Tongue (tissue), 3 donors: ENCODE measurements at places on chromosomes 3 and 15. TPM values are rescaled to one million over a fixed set of nuclear protein-coding genes. Genes with fewer than 3 reads are reported as not detected.

DNA sequence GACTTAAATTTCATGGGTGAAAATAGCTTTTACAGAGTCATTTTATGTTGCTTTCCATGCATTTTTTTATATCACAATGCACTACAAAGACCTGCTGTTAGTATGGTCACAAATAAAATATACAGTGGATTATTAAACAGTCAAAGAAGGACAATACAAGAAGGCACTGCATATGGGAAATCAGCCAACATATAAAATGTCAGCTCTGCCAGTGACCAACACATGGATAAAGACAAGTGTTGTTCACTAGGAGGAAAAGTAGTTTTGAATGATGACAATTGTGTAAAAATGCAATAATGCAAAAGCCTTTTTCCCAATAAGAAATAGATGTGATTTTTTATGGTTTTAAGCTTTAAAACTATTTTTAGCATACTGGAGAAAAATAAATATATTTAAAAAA is 425.3 kb upstream of the CBLB start:
- peak; percentile 10 for DNase-seq

Gene PRRT3
- total RNA-seq: 1.4 TPM

GRCh38 chr3:125125821-125126245 is 70.0 kb upstream of the HEG1 start:
- DNase-seq: no peak

Gene C3orf20
- total RNA-seq: not detected

Gene AADAC
- 5.1 TPM for total RNA-seq

Gene ISL2
- 6.6 TPM for total RNA-seq

GRCh38 chr3:8884630-8885290 is 78.5 kb downstream of the RAD18 start:
- DNase-seq: no peak

DNA sequence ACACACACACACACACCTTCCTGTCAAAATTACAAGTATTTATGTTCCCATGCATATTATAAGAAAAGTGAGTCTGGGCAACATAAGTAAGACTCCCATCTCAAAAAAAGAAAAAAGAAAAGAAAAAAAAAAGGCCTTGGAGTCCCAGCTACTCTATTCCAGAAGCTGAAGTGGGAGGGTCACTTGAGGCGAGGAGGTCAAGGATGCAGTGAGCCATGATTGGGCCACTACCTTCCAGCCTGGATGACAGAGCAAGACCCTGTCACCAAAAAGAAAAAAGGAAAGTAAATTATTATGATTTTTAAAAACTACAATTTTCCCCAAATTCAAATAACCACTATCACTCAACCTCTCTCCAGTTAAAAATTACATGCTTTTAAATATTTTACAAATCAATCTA is 113.1 kb downstream of the STAG1 start:
- DNase-seq: no peak

- DNase-seq: no peak
Observed at GRCh38 chr3:193269343-193270028, 28.5 kb downstream of the PLAAT1 start.

GRCh38 chr3:154193000-154193615 is 71.9 kb downstream of the ARHGEF26 start:
- DNase-seq: no peak

Gene GABRB3
- total RNA-seq: 4.8 TPM

DNA sequence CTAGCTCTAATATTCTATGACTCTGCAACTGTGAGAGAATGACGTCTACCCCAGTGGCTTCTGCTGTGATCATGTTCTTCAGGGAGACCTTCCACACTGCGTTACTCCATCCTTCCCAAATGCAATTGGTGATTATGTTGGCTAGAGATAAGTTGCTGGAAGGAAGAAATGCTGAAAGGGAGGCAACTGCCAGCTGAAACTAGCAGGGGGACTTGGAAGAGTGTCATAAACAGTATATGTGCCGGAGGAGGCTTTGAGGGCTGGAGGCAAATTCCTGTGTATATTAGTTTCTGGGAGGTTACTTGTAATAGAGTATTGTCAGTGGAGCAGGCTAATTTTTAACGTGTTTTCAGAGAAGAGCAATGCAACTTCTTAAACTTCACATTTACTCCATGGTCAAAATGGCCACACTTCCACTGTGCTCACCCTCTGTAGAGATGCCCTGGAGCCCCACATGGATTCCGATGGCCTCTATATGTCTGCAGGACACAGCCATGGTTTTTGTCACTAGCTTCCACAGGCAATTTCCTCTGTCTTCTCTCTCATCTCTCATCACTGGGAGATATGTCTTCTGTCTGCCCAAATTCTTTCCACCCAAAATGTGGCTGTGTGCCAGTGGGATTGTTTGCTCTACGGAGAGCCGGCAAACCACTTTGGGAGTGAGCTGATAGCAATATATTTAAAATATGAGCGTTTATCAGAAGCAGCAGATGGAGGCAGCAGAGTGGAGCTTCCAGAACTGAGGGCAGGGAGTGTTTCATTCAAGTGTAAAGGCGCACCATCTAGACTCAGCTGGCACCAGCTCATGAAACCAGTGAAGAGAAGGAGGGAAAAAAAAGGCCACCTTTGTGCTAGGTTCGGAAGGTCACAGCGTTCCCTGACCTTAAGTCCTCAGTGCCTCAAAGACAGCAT is 13.3 kb upstream of the CD47 start:
- peak; percentile 62 for DNase-seq

DNA sequence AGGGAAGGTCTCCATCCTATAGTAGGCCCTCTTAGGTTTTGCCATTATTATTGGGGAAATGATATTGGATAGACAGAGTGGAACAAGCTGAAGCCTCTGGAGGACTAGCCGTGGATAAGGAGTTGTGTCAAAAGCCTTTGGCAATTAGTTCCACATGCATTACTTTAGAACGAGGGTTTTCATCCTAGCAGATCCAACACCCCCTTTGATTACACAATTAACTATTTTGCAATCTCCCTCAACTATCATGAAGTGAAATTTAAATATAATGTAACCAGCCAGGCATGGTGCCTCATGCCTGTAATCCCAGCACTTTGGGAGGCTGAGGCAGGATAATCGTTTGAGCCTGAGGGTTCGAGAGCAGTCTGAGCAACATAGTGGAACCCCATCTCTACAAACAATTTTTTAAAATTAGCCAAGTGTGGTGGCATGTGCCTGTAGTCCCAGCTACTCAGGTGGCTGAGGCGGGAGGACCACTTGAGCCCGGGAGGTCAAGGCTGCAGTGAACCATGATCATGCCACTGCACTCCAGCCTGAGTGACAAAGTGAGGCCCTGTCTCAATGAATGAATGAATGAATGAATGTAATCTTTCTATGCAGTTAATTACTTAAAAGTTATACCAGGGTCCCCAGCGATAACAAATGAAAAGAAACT is 56.8 kb downstream of the PXYLP1 start:
- no peak for DNase-seq

Gene TUSC7
- not detected for total RNA-seq

- DNase-seq: peak; percentile 91
Observed at GRCh38 chr3:184380185-184380626, 352 bp downstream of the CHRD start.

DNA sequence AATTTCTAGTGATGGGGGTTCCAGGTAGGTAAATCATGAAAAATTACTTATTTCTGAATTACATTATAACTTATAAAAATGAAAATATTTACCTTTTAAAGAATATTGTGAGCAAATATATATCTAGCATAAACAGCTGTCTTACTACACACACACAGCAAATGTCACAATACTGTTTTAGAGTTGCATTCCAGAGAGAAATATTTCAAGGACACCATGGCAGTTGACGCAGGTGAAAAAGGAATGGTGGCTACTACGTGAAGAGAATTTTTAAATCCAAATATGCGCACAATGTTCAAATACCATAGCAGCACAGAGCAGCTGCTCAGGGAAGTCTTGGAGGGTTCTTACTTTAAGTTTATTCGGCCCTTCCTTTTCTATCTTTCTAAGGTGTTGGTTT is 356.2 kb downstream of the CGGBP1 start:
- no peak for DNase-seq

DNA sequence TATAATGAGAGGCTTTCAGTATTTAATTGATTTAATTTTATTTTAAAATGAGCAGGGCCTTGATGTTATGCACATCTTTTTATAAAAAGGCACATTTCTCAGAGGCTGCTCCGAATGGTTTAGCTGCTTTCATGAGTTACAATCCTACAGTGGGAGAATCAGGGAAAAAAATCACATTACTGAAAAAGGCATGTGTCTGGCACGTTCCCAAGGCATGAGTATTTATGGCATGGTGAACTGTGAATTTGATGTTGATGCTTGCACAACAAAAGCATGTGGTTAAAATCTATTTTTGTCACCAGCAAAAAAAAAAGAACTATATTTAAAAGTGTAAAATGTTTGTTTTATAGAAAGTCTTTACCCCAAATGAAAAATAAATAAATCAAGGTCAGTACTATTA is 485.2 kb upstream of the ROBO2 start:
- DNase-seq: peak; percentile 64

Gene CPN2
- not detected for total RNA-seq

- DNase-seq: peak; percentile 12
Observed at GRCh38 chr3:131233900-131234668, 147.5 kb upstream of the NUDT16 start.
